ENCODE measurements at places on chromosomes 5 and 9.

DNA sequence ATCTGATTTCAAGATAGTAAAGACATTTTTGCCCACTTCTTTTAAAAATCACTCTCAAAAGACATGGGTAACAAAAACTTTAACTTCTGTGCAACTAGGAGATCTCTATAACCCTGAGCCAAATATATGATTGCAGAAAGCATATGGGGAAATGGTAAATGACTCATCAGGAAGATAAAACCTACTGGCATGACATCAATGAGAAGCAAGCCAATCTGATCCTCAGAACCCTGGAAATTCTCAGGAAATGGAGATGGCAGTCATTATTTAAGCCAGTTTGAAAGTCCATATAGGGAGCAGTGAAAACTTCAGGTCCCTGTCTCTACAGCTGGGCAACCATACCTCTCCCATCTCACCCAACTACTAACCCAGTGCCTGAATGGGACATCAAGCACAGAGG is 249.7 kb upstream of the NREP start:
- no peaks in the 10 kb centered on the region for H3K36me3 ChIP-seq
- H3K4me1 ChIP-seq: peaks cover 2% of the 10 kb centered on the region
- H3K27ac ChIP-seq: no peak overlapping the region
- H3K4me3 ChIP-seq: no peak overlapping the region
- DNase-seq: peak; percentile 85

DNA sequence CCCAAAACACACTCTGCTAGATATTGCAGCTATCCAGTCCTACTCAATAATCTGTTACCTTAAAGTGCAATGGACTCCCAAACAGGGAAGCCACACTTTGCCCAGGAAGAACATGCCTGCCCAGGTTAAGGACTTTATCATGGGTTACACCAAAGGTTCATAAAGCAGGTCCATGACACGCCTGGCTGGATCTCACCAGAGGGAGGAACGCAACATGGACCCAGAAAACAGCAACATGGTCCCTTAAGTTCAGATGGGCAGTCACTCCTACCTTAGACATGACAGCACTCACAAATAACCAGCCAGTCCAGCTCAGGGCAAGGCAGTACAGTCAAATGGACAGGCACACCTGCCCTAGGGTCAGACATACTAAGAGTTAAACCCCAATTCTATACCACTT is 3.8 kb downstream of the P4HA2 start:
- DNase-seq: no peak
- H3K36me3 ChIP-seq: no peaks in the 10 kb centered on the region
- H3K27me3 ChIP-seq: no peaks in the 10 kb centered on the region
- peaks cover 9% of the 10 kb centered on the region for H3K4me1 ChIP-seq
- H3K27ac ChIP-seq: no peak overlapping the region

DNA sequence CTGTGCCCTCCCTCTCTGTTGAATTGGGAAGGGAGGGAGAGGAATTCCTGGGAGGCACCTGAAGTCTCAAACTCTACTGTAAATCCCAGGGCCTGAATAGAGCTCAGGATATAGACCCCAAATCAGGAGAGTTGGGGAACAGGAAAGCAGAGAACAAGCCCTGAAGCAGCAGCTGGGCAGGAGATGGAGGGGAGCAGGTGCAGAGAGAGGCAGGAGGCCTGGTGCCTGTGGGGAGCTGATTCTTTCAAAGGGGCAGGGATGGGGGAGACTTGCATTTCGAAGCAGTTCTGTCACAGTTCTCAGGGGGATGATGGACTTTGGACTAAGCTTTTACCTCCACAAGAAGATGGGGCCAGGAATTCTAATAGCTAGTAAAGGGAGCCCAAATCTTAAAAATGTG is 50.2 kb downstream of the NIM1K start:
- H3K4me1 ChIP-seq: no peaks in the 10 kb centered on the region
- H3K27me3 ChIP-seq: peaks cover 3% of the 10 kb centered on the region
- DNase-seq: no peak
- no peak overlapping the region for H3K4me3 ChIP-seq

DNA sequence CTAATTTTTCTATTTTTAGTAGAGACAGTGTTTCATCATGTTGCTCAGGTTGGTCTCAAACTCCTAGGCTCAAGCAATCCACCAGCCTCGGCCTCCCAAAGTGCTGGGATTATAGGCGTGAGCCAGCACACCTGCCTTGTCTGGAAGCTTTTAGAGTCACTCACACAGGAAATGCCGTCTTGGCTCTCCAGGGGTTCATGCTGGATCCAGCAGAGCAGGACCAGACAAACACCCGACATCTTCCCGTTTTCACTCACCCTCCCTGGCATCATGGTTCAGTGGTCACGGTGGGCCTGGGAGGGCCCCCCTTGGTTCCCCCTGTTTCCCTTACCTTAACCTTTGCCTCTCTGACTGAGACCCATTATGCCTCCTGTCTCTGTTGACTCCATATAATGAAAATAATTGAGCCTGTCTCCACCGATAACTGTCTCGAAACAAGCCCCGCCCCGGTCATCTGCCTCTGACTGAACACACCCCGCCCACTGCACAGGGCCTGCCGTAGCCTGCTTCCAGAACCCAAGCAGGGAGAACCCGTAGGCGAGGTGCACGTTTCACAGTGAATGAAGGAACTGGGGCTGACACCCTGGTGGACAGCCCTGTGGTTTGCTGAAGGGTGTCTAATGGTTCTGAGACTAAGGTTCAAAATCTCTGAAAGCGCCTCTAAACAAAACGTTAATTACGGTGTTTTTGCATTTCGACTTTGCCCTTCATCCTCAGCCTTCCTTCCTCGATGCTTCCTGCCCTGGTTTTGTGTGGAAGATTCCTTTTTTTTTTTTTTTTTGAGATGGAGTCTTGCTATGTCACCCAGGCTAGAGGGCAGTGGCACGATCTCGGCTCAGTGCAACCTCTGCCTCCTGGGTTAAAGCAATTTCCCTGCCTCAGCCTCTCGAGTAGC is 39.7 kb upstream of the SPRY4 start:
- no peak for DNase-seq
- no peak overlapping the region for H3K27ac ChIP-seq
- peaks cover 29% of the 10 kb centered on the region for H3K4me1 ChIP-seq

DNA sequence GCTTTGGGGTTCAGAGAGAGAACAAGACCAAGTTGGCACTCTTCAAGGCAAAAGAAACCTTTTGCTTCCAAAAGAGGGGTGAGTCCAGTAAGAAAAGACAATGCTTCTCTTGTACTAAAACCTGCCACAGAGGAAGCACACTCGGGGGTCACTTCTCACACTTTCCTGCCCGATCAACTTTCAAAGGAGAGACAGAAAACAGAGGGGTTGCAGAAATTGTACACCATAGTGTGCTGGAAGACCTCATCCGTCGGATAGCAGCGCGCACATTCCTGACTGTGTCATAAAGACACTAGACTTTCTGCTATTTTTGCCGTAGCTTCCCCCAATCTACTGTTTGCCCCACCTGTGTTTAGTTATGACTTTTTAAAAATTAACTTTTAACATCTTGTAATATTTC is 66.9 kb downstream of the OR2K2 start:
- no peak overlapping the region for H3K4me3 ChIP-seq
- no peak overlapping the region for H3K27ac ChIP-seq

DNA sequence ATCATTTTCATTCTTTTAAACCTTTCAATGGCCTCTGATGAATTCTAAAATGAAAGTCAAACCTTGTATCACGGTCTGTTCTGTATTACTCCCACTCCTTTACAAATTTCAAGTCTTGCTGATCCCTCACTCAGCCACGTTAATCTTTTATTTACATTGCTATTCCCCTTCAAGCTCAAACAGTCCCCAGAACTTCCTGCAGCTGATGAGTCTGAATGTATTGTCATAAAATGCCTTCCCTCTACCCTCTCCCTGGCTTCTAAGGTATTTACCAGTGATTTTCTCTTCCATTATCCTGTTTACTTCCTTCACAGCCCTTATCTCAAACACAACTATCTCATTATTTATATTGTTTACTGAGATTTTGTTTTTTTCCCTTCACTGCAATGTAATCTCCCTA is 562.3 kb upstream of the C9orf72 start:
- H3K36me3 ChIP-seq: no peaks in the 10 kb centered on the region
- H3K27ac ChIP-seq: no peak overlapping the region
- no peaks in the 10 kb centered on the region for H3K27me3 ChIP-seq
- no peak for DNase-seq

DNA sequence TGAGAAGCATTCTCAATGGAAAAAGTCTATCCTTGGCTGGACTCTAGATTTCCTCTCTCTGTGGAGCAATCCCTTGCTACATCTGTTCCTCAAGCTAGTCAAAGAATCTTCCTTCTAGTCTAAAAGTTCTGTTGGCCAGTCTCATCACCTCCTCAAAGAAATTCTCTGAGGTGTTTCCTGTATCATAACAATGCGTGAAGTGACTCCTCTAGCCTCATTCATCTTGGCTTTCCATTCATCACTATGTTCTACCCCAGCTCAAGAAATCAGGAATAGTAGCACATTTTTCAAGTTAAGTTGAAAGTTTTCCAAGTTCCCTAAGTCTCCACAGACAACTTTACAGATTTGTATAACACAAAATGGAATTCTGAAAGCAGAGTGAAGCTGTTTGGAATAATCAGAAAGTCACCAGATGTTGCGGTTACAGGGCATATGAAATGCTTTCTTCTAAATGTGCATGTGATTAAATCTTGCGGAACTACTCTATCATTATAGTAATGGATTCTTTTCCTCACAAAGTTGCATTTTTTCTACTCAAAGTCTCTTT is 176.6 kb upstream of the FREM1 start:
- no peak for DNase-seq
- H3K27me3 ChIP-seq: no peaks in the 10 kb centered on the region
- no peak overlapping the region for H3K4me3 ChIP-seq

DNA sequence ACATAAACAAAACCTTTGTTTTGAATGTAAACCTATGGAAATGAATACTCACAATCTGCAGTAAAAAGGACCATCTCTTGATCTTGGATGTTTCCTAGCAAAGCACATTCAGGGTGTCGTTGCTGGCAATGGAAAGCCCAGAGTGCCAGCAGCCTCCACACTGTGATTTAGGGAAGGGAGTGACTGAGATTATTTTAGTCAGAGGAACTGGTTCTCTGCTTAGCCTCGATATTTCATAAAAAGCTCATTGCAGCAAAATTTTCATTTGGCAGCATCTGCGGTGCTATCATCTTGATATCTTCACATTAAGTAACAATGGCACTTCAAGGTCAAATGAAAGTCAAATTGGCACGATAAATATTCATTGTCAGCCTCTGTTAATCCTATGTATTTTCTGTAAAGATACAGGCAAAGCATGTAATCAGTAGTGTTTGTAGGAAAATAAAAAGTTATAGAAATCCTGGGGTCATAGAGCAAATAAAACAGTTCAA is 116.0 kb downstream of the MACIR start:
- H3K27ac ChIP-seq: no peak overlapping the region
- H3K4me3 ChIP-seq: no peak overlapping the region
- DNase-seq: no peak
- H3K36me3 ChIP-seq: no peaks in the 10 kb centered on the region
- H3K4me1 ChIP-seq: peaks cover 14% of the 10 kb centered on the region
- no peaks in the 10 kb centered on the region for H3K27me3 ChIP-seq

DNA sequence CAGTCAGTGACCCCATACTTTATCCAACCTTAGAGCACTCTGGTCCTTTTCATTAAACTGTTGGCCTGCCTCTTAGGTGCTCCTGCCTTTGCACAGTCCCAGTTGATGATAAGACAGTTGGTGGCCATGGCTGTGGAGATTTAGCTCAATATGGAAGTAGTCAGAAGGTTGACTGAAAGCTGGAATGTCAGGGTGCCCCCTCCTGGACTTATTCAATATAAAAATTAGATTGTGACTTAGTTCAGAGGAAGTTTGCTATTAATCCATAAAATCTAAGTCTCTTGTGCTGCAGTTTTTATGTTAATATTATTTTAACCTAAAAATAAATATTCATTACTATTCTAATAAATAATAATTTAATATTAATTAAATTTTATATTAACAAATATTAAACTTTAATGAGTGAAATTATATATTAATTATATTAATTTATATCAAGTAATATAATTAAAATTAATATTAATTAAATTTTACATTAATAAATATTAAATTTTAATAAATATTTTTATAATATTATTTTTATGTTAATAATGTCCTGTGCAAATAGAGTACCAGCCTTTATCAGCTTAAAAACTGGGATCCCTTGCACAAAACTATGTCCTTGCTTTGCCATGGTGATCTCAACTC is 77.7 kb upstream of the ADAMTSL1 start:
- no peaks in the 10 kb centered on the region for H3K27me3 ChIP-seq
- H3K4me1 ChIP-seq: peaks cover 2% of the 10 kb centered on the region
- no peaks in the 10 kb centered on the region for H3K36me3 ChIP-seq
- no peak overlapping the region for H3K4me3 ChIP-seq

GRCh38 chr9:108836781-108837180 is 19.0 kb downstream of the ACTL7B start:
- H3K36me3 ChIP-seq: no peaks in the 10 kb centered on the region
- H3K4me3 ChIP-seq: no peak overlapping the region
- DNase-seq: no peak
- no peaks in the 10 kb centered on the region for H3K27me3 ChIP-seq
- H3K27ac ChIP-seq: no peak overlapping the region

- no peak overlapping the region for H3K27ac ChIP-seq
- peaks cover 17% of the 10 kb centered on the region for H3K4me1 ChIP-seq
- DNase-seq: no peak
These were observed 89.1 kb upstream of the LIFR start for GRCh38 chr5:38645508-38645907.

DNA sequence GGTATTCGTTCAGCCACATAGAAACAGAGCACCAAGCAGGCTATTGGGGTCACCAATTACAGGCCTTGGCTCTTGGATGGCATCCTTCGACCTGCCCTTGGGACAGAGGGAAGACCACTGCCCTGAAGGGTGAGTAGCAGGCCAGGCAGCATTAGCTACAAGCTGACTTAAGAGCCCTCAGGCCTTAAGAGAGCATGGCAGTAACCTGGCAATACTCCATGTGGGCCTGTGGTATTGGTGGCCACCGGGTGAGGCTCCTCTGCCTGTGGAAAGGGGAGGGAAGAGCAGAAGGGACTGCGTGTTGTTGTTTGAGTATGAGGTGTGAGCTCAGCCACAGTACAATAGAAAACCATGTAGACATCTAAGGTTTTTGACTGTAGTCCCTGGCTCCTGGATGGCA is 170.6 kb downstream of the MCTP1 start:
- no peak for DNase-seq

- H3K36me3 ChIP-seq: no peaks in the 10 kb centered on the region
- DNase-seq: peak; percentile 84
- H3K27me3 ChIP-seq: no peaks in the 10 kb centered on the region
- peaks cover 9% of the 10 kb centered on the region for H3K4me1 ChIP-seq
- H3K4me3 ChIP-seq: no peak overlapping the region
- no peak overlapping the region for H3K27ac ChIP-seq
These were observed 214.7 kb downstream of the GAS1 start for GRCh38 chr9:86732514-86733171.

- no peak overlapping the region for H3K27ac ChIP-seq
- H3K4me1 ChIP-seq: no peaks in the 10 kb centered on the region
- H3K4me3 ChIP-seq: no peak overlapping the region
- no peak for DNase-seq
These were observed 58.1 kb upstream of the TAF11L2 start for GRCh38 chr5:17439956-17440355.
